ENCODE measurements at places on chromosomes 2 and 18.

DNA sequence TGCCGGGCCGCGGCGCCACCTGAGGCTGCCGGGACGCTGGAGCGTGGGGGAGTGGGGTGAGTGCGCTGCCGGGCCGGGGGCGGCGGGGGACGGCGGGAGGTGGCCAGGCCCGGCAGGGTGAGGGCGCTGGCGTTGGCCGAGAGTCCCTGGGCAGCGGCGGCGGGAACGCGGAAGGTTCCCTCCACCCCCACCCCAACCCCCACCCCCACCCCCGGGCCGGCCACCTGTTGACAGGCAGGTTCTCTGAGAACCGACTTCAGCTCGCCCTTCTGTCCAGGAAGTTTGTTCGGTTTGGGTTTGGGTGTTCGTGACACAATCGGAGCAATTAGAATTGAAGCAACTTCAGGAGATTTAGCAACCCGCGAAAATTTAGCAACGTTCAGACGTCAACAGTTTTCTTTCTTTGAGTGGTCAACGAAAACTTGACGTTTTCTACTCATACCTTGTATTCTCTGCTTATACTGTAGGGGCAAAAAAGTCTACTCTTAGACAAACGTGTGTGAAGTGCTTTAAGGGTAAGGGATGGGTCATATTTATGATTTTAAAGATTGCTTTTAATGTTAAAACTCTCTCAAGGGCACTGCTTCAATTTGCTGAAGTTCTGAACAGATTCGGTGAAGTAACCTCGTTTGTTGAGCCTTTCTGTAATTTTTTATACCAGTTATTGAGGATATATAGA is 9.3 kb downstream of the OTX1 start:
- no peak for DNase-seq

GRCh38 chr2:205462681-205463345 is 219.5 kb upstream of the NRP2 start:
- DNase-seq = no peak

- no peak for DNase-seq
Observed at GRCh38 chr2:162400336-162400735, 56.4 kb downstream of the GCA start.

DNA sequence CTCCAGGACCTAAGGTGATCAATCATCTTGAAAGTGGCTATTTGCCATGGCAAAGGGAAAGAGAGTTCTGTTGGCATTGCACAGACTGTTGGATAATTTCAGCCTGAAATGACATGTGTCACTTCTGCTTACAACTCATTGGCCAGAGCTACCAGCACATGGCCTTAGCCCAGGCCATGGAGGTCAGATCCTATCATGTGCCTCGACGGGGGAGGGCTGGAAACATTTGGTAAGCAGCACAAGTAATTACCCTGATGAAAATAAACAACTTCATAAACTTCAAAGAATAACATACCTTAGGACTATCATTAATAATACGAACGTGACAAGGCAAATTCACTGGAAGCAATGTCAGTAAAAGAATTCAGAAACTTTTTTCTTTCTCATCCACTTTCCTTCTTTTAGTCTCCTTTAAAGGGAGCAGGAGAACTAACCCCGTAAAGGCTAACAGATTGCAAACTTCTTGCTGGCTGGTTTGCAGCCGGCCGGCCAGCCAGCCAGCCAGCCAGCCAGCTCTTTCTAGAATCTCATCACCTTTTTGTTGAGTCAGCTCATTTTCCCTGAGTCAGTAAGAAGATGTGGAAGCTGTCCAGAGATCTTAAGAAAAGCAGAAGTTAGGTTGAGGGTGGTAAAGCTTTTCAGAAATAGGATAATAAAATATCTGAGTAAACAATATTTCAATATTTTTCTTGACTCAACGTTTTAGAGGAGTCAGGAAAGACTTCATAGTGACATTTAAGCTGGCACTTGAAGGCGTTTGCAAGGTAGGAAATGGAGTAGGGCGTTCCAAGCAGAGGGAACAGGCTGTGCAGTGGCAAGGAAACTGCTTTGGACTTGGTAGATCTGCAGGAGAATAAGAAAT is 31.9 kb downstream of the CNRIP1 start:
- no peak for DNase-seq

DNA sequence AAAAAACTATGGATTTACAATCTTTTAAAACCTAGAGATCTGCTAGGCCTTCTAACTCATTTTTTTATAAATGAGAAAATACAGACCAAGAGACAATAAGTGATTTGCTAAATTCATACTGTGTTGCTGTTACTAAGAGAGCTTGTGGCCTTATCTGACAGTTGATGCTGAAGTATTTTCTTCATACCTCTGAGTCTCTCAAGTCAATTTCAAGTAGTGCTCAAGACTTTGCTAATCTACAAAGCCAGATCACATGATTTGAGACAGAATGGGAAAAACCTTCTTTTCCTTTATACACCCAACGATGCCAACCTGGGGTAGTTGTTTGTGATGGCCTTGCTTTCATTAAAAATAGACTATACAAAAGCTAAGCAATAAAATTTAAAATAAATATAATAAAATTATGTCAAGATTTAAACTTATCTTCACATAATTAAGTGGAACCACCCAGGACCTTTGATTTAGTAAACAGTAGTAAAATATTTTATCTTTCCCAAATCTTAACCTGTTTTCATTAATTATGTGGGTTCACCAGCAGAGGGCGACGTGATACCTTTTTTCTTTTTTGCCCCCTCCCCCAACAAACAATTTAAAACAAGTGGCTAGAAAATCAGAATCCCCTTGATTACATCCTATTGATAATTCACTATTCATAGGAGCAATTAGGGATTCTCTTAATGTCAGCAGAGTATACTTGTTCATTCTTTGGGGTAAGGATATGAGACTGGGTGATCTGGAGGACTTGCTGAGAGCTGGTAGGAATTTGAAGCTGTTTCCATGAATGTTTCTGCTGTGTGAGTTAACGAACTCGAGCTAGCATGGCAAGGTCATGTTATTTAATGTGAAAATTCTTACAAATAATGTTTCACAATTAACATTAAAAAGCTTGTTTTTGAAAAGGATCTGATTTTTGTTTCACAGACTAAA is 49.6 kb upstream of the SLC5A7 start:
- DNase-seq = no peak

GRCh38 chr2:217158928-217159327 is 299.1 kb upstream of the TNP1 start:
- no peak for DNase-seq

DNA sequence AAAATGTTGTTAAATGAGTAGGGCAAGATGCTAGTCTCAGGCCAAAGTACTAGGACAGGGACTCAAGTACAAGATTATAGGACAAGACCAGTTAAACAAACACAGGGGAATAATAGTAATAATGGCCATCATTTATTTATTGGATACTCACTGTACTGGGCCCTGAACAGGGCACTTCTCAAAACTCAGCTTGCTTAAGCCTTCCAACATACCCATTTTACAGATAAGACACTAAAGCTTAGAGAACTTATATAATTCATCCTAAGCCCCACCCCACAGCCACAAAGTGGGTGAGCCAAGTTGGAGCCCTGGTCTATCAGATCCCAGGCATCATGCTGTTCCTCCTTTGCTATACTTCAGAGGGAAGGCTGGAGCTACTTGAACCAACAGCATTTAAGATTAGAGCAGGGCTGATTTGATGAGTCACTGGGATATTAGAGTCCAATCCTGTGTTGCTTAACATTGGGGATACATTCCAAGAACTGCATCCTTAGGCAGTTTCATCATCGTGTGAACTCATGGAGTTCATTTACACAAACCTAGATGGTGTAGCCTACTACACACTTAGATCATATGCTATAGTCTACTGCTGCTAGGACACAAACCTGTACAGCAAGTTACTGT is 153.6 kb downstream of the MTCL1 start:
- DNase-seq = peak; percentile 78

GRCh38 chr2:105438104-105438929 is 39.5 kb upstream of the FHL2 start:
- no peak for DNase-seq

GRCh38 chr2:144468823-144469595 is 50.9 kb downstream of the ZEB2 start:
- DNase-seq = no peak

- DNase-seq = no peak
Observed at GRCh38 chr2:181142514-181142913, 162.1 kb downstream of the UBE2E3 start.

- no peak for DNase-seq
Observed at GRCh38 chr18:6413579-6414117, 1.1 kb downstream of the L3MBTL4 start.

DNA sequence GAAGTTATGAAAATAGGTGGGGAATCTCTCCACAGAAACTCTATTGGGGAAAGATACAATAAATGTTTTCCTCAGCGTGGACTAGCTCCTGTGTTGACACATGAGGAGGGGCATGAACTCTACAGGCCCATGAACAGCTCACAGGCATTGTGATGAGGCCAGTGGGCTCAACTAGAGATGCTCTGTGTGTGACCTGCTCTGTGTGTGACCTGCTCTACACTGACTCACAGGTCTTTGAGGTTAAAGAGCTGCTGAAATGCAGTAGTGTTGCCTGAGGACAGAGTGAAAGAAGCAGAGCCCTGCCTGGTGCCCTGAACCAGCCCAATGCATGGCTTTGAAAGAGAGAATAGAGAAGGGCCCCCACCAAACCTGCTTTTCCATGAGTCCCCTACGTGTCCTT is 117.6 kb downstream of the MCFD2 start:
- DNase-seq = no peak

DNA sequence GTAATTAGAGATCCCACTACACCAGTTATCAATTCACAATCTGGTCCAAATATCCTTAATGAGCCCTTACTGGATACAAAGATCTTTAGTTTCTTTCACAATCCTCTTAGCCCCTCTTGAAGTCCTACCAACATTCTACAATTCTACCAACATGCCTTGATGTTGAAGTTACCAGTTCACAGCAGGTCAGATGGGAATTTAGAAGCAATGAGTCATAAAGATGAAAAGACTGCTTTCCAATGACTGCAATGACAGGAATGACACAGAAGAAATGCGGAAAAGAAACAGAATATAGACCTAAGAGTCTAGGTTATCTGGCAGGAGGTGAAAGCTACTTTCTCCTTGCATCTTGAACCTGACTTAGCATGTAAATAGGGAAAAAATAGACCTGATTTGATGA is 24.5 kb downstream of the RTTN start:
- DNase-seq = no peak

GRCh38 chr2:59082657-59083056 is 841.5 kb upstream of the FANCL start:
- DNase-seq = no peak

- DNase-seq = no peak
Observed at GRCh38 chr2:26763019-26763418, 1.1 kb upstream of the SLC35F6 start.

- no peak for DNase-seq
Observed at GRCh38 chr18:61949946-61950345, 57.1 kb upstream of the RNF152 start.

GRCh38 chr2:84906900-84907714 is 1.7 kb downstream of the TMSB10 start:
- peak; percentile 69 for DNase-seq

DNA sequence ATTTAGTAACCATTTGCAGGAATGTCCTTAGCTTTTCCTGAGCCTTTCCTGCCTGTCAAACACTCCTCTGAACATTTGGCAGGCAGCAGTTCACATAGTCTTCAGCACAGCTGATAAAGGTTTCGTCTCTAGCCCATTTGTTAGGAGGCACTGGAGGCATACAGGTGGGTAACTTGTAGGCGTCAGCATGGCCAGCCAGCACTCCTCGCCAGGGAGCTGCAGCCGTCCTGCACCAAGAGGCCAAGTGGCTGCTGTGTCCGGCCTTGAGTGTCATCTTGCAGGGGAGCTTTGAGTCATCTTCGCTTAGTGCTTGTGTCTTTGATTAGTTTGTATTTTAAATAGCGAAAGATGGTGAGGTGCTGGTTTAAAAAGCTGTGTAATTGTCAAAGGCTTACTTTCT is 120.3 kb upstream of the NFATC1 start:
- DNase-seq = no peak

- DNase-seq = no peak
Observed at GRCh38 chr2:174224665-174225288, 23.6 kb downstream of the OLA1 start.

DNA sequence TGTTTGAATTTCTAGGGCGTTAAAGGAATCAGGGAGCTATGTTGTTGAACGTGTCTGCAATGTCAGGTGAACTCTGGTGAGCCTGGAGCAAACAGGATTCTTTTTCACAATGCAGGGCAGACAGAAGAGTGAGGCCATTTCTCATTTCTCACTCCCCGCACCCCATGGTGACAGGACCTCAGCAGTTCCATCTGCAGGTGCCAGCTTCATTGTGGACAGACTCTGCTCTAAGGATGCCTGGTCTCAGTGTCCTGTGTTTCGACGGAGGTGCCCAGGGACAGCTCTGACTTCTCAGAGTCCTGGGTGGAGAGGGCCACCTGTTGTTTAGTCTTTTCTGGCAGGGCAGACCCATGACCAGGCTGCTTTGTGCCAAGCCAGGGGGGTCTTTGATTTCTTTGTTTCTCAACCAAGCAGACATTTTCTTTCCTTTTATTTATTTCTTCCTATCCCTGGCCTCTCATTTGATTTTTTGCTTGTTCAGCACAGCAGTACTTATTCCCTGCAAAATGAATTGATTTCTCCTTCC is 201.5 kb downstream of the RNF144A start:
- DNase-seq = no peak

DNA sequence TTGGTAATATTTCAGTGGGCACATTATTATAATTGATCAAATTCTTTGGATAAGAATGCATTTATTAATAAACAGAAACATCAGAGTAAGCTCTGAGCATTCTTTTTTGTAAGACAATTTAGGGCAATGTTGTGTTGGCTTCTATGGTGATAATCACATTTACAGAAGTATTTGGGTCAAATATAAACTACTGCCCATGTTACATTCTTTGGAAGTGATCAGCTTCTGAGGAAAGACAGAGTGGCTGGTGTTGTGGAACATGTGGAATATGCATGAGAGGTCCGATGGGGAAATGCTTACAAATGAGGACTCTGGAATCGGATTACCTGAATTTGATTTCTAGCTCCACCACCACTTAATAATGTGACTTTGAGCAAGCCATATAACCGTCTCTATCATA is 19.4 kb downstream of the SERPINB13 start:
- no peak for DNase-seq

GRCh38 chr18:5518179-5518770 is 25.5 kb downstream of the EPB41L3 start:
- DNase-seq = no peak

Data from HFF-Myc (cell line).